ENCODE measurements at places on chromosomes 7 and 10.

DNA sequence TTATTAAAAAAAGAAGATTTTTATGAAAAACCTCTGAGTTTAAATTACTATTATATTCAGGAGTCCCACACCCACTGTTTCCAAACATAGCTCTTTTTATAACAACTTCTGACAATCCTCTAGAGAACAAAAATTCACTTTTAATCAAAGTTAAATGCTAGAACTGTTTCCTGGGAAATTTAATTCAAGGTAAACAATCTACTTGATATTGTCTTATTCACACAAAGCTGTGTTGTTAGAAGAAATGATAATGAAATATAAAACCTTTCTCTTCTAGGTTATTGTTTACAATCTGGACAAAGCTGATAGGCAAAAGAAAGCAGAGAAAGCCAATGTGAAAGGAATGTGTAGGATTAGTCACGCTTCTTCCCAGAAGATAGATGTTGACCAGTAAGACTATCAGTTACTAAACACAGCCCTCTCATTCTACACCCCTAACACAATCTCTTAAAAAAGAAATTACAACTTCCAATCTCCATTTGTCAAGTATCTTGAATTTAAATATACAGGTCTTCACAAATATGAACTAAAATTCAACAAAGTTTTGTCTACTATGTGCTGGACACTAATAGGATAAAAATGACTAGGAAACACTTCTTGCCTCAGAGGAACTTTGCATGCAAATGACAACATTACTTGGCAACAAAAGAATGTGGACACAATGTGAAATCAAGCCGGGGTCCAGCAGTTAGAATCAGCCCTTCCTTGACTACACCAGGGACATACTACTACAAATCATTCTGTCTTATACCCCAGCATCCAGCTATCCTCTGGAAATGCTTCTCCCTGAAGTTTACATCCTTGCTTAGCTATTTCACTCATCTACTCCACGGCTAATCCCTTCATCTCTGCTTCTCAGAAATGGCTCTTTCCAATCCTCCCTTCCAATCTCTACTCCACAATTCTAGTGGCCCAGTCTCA is 123.7 kb downstream of the IMMP2L start:
- H3K4me1 ChIP-seq: peaks cover 30% of the 10 kb centered on the region
- H3K36me3 ChIP-seq: peaks cover 10% of the 10 kb centered on the region
- no peaks in the 10 kb centered on the region for H3K27me3 ChIP-seq
- H3K4me3 ChIP-seq: peak overlapping the region; percentile 34
- peak overlapping the region; percentile 72 for H3K27ac ChIP-seq
- DNase-seq: peak; percentile 54

DNA sequence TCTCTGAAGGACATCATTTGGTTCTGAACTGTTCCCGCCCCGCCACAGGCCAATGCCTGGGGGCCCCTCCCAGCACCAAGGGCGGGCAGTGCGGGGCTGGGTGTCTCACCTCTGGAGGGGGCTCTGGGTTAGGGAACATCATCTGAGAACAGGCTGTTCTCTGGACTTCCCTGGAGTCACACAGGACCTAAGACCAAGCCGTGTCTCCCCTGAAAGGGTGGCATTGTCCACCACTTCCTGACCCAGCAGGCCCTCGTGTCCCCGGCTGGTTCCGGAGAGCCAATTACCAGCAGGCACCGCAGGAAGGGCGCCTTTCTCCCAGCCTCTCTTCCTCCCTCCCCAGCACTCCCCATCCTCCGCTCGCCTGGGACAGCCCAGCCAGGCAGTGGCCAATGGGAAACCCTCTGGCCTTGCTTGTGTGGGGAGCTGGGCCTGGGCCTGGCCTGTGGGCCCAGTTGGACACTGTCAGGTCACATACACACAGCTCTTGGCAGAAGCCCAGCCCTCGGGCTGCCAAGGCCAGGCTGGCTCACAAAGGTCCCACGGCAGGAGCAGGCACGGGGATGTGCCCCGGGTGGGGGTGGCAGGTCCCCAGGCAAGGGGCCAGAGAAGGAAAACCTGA is 119.5 kb downstream of the SPDYE5 start:
- no peaks in the 10 kb centered on the region for H3K36me3 ChIP-seq
- H3K27me3 ChIP-seq: no peaks in the 10 kb centered on the region
- no peak overlapping the region for H3K4me3 ChIP-seq

DNA sequence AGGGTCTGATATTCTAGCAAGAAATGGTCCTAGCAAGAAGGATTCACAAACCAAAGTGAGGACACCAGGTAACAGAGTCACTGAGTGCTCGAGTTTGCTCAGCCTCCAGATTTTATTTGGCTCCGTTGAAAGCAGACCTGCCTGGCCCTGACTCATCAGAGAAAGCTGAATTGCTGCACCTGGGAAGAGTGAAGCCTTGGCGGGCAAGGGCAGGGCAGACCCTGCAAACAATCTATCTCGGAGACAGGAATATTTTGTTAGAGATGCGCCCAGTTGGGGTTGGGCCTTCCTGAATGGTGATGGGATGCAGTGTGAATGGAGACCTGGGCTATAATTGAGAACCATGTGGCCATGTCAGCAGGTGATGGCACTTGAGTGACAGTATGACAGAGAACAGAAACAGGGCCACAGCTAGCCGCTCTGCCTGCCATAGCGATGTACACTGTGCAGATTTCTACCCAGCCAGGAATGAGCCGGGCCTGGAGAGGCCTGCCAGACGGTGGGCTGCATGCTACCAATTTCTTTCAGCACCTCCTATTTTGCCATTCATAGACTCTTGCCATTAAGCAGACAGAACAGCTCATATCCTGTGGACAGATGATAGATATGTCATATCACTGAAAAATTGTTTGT is 744.2 kb downstream of the LRMDA start:
- no peak for DNase-seq
- H3K36me3 ChIP-seq: no peaks in the 10 kb centered on the region
- peaks cover 16% of the 10 kb centered on the region for H3K27me3 ChIP-seq
- H3K4me3 ChIP-seq: no peak overlapping the region

GRCh38 chr7:5248201-5248885 is 34.4 kb upstream of the SLC29A4 start:
- H3K4me1 ChIP-seq: no peaks in the 10 kb centered on the region
- no peaks in the 10 kb centered on the region for H3K36me3 ChIP-seq
- no peak for DNase-seq
- no peak overlapping the region for H3K4me3 ChIP-seq
- peaks cover 12% of the 10 kb centered on the region for H3K27me3 ChIP-seq

DNA sequence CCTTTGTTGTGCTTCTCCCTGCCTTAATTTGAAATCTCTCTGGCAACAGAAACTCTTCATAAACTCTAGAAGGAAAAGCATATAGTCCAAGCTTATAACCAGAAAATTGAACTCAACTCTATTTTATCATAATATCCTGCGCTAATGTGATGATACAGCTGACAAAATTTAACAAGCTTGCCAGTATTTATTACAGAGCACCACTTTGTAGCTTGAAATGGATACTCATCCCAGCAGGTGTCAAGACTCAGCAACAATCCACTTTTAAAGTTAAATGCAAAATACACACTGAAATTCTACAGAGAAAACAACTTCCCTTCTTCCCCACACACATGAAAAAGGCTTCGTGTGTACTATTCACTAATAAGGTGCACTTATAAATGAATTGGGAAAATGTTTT is 228.9 kb downstream of the AGMO start:
- no peak for DNase-seq
- no peak overlapping the region for H3K4me3 ChIP-seq
- H3K36me3 ChIP-seq: no peaks in the 10 kb centered on the region
- H3K27ac ChIP-seq: no peak overlapping the region

- H3K36me3 ChIP-seq: no peaks in the 10 kb centered on the region
- H3K27ac ChIP-seq: no peak overlapping the region
- H3K27me3 ChIP-seq: peaks cover 2% of the 10 kb centered on the region
- no peak overlapping the region for H3K4me3 ChIP-seq
- DNase-seq: no peak
- H3K4me1 ChIP-seq: peaks cover 39% of the 10 kb centered on the region
Measured at GRCh38 chr10:84331091-84331490, 2.7 kb downstream of the CCSER2 start.

DNA sequence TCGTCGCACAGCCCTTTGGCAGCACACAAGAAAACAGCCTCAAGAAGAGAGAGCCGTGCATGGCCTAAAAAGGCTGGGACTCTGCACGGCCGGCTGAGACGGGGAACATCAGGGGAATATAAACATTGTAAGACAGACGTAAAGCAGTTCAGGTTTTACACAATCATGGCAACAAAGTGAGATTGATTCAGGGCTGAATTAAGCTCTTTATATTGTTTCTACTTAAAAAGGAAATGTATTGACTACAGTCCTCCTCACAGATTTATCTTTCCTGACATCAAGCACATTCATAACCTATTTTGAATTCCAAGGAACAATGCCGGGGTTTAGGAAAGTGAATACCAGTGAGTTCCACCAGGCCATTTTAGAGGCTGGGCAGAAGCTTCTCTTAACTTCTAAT is 25.2 kb downstream of the SORBS1 start:
- H3K4me3 ChIP-seq: no peak overlapping the region
- H3K36me3 ChIP-seq: no peaks in the 10 kb centered on the region
- DNase-seq: no peak
- H3K4me1 ChIP-seq: no peaks in the 10 kb centered on the region

DNA sequence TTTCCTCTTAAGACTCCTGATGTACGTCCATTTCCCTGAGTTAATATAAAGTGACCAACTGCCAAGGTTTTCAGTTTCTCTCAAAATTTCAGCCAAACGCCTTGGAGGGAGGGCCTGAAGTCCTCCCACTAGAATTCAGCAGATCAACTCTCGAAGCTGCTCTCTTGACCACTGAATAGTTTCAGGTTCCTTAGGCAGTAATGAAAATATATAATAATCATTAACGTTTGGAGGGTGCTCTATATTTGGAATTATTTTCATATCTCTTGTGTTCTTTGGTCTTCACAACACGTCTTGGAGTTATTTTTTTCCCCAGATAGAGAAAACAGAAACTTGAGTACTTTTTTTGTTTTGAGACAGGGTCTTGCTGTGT is 123.6 kb upstream of the SFMBT2 start:
- no peaks in the 10 kb centered on the region for H3K36me3 ChIP-seq
- DNase-seq: no peak
- H3K27me3 ChIP-seq: no peaks in the 10 kb centered on the region
- no peak overlapping the region for H3K4me3 ChIP-seq
- H3K4me1 ChIP-seq: no peaks in the 10 kb centered on the region

DNA sequence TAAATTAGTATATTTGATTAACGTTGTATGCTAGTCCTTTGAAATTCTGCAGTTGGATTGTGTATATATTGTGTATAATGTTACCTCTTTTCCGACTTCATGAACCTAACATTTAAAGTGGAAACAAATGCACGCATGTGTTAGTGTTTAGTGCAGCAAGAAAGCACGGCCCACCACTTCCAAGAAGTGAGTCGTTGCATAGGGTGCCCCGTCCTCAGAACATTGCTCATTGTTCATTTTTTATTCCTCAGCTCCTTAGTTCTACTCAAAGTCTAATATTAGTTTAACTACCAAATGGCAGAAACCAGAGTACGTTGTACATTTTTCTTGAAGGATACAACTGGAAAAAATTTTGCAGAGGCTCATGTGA is 407.6 kb downstream of the AUTS2 start:
- no peak for DNase-seq
- H3K27me3 ChIP-seq: no peaks in the 10 kb centered on the region
- no peaks in the 10 kb centered on the region for H3K4me1 ChIP-seq
- H3K4me3 ChIP-seq: no peak overlapping the region
- H3K36me3 ChIP-seq: no peaks in the 10 kb centered on the region
- H3K27ac ChIP-seq: no peak overlapping the region

DNA sequence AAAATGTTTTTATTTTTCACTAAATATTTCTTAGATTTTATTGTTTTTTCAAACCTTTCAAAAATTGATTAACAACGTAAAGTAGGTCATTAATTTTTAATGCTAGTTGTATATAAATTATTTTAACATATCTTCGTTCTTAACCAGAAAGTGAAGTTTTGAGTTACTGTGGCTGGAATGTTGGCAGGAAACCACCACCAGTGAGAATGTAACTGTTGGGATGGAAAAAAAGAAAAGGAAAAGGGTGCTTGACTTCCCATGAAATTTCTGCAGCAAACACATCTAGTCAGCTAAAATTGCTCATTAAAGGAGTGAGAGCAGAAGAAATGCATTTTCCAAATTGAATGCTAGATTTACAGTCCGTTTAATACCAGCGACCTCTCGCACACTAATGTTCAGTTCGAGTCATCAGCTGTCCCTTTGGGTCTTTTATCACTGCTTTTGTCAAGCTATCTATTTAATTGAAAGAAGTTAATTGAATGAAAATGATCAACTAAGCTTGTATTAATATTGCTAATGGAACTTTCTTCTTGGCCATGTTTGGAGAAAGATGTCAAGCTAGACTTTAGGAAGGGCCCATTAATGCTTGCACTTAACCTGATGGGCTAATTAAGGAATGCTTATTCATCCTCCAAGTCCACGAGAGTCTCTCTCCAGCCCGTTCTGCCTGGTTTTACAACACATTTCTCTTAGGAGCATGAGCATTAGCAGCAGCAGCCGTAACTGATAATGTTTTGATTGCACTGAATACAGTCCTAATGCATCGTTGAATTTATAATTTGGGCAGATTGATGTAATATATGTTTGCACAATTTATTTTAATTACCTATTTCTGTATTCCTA is 70.1 kb downstream of the UBE3C start:
- H3K27ac ChIP-seq: no peak overlapping the region
- H3K4me1 ChIP-seq: peaks cover 10% of the 10 kb centered on the region
- no peak for DNase-seq
- H3K4me3 ChIP-seq: no peak overlapping the region
- peaks cover 32% of the 10 kb centered on the region for H3K36me3 ChIP-seq
- H3K27me3 ChIP-seq: no peaks in the 10 kb centered on the region

DNA sequence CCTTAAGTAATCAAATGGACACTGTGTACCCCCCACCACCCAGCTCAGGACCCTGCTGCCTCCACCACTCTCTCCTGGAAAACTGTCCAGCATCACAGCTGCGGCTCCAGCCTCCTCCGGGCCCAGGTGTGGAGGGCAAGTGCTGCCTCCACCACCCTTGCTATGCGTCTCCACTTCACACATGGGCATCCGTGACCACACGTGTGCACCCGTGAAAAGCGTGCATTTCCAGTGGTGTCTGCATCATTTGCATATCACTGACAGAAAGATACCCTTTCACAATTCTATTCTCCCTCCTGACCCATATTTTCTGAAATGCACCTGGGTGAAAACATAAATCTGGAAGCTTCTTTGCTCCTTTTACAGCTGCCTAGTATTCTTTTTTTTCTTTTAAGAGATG is 89.7 kb upstream of the PDGFA start:
- H3K27me3 ChIP-seq: peaks cover 9% of the 10 kb centered on the region
- no peaks in the 10 kb centered on the region for H3K4me1 ChIP-seq
- no peak for DNase-seq
- H3K27ac ChIP-seq: no peak overlapping the region
- H3K36me3 ChIP-seq: peaks cover 5% of the 10 kb centered on the region

GRCh38 chr7:126426652-126427051 is 826.1 kb downstream of the GRM8 start:
- no peak overlapping the region for H3K27ac ChIP-seq
- H3K4me3 ChIP-seq: no peak overlapping the region
- no peaks in the 10 kb centered on the region for H3K4me1 ChIP-seq
- H3K27me3 ChIP-seq: no peaks in the 10 kb centered on the region

DNA sequence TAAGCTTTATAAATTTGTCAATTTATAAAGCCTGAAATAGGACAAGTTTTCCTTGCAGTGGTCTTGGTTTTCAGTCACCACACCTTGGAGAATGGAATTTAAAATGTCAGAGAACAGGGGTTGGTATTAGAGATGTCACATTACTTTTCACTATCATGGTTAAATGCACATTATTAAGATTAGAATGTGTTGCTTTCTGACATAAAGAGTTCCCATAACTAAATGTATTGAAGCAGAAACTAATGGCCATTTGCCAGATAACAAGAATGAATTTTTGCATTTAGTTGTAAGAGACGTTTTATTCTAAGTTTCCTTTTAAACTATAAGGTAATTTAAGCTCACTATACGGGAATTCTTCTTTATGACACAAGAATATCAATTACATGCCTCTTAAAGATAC is 172.3 kb downstream of the ARL4A start:
- H3K4me1 ChIP-seq: no peaks in the 10 kb centered on the region
- H3K36me3 ChIP-seq: no peaks in the 10 kb centered on the region
- no peak overlapping the region for H3K27ac ChIP-seq
- no peak overlapping the region for H3K4me3 ChIP-seq
